ENCODE measurements at places on chromosomes 16 and 17.

DNA sequence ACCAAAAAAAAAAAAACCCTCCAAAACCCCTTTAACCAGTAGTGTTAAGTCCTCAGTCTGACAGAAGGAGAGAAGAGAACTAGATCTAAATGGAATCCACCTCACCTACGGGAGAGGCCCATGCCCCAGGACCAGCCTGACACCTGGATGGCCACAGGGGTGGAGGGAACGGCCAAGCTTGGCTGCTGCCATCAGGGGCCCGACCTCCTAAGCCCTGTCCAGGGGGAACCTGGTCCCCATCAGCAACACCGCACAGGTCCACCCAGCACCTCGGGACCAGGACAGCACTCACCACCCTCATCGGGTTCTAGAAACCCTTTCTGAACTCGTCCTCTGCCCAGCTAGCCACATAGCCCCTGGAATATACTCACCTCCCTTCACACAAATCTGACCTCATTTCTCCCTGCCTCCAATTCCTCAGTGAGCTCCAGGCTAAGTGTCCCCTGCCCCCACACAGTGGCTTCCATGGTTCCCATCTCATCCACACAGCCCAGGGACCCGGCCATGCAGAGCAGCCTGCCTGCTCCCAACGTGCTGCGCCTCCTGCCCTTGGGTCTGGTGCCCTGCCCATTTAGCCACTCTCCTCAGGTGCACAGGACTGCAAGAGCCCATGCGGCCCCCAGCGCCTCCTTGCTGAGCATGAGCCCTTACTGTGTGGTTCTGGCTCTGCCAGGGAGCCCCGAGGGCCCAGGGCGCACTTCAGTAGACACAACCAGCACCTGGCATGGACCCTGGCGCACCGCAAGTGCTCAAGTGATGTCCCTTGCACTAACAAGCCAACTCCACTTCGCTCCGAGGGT lies 18.3 kb upstream of the CYTH1 start:
- DNase-seq, result no peak

- peak; percentile 42 for DNase-seq
Measured at GRCh38 chr17:50534222-50534978, 1.9 kb downstream of the EPN3 start.

DNA sequence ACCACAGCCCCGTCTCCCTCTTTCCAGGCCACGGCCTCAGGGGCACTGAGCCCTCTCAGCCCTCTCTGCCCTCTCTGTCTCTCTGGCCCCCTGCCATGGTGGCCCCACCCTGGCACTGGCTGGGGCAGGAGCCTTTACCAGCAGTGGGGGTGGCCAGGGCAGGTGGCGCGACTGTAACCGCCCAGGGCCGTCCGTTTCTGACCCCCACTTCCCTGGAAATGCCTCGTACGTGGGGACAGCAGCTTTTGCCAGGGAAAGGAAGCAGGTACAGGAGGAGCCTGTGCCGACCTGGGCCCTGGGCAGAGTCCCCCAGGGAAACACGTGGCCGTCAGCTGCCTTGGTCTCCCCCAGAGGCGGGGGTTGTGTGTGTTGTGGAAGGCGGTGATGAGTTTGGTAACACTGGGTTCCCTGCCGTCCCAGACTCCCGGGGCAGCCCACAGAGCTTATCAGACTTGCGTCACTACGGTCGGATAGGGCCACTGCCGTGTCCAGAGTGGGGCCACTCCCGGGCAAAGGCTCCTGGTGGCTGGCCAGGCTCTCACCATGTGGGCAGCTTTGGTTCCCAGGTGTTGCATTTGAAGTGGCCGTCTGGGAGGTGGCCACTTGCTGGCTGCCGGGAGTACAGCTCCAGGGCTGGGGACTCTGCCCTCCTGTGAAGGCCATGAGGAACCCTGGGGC lies 249.3 kb upstream of the CIBAR2 start:
- DNase-seq, result no peak

GRCh38 chr16:31435341-31436220 lies 7.0 kb downstream of the ZNF843 start:
- DNase-seq, result no peak

GRCh38 chr16:5903832-5904231 lies 806.2 kb upstream of the EEF2KMT start:
- peak; percentile 89 for DNase-seq

GRCh38 chr16:68296693-68297092 lies 14.1 kb downstream of the SLC7A6OS start:
- no peak for DNase-seq

DNA sequence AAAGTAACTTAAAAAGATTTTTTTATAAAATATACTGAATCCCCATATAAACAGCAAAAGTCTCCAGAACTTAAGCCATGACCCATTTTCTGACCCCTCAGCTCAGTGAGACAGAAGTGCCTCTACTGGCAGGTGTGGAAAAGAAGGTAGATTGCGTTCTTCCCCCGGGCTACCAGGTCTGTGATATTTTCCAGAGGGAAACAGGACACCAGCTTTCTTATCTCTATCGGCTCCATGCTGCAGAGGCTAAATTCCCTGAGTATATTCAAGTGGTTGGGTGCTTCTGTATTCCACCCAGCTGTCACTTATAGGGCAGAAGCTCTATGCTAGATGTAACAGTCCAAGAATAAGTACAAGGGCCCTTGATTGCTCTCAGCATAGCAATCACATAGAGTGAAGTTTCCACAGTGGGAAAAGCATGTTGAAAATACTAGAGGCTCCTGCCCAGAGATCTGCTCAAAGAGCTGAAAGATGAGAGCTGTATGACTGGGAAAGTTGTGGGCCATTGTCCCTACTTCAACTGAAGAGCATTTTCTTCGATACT lies 687.3 kb downstream of the CDH11 start:
- no peak for DNase-seq

Data from NCI-H82 (cell line).